ENCODE measurements at places on chromosomes 3 and 15.

- no peak for DNase-seq
These were observed 55.9 kb downstream of the NGLY1 start for GRCh38 chr3:25727316-25727715.

GRCh38 chr3:76367281-76367680 lies 581.9 kb upstream of the ZNF717 start:
- peak; percentile 63 for DNase-seq

- no peak for DNase-seq
These were observed 204.8 kb upstream of the SLC2A2 start for GRCh38 chr3:171231361-171231760.

GRCh38 chr15:45333550-45333949 lies 44.8 kb downstream of the GATM start:
- DNase-seq = no peak

GRCh38 chr3:129383292-129383860 lies 45.1 kb downstream of the EFCAB12 start:
- no peak for DNase-seq

GRCh38 chr3:122694966-122695365 lies 14.3 kb downstream of the PARP14 start:
- DNase-seq = no peak

DNA sequence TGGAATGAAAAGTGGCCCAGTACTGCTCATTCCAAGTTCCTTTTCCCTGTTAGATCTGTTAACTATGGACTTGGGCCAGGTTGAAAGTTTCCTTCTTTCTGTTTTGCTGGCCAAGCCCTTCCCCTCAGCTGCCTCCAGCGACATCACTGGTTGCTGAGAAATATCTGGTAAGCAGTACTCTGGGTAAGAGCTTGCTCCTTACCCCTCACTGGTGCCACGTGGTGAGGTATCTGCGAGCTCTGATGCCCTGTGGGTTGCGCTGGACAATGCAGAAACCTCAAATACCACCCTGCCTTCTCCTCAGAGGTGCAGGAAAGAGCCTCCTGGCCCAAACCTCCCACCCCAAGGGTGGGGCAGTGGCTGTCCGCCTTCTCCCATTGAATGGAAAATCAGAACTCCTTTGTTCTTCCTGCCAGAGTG lies 42.9 kb upstream of the APH1B start:
- no peak for DNase-seq

DNA sequence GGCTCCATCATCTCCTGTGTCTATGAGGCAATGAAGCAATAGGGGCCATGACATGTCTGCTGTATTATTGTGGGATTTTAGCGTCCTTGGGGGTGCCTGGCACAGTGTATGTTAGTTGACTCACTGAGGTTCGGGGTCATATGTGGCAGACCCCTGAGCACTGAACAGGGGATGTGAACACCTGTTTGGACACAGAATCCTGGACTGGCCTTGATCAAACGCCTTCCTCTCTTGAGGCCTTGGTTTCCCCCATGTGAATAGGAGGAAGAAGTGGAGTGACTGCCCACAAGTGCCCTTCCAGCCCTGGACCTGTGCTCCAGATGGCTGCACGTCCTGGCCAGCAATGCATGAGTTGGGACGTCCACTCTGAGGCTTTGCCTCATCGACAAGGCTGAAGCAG lies 84.2 kb downstream of the HMG20A start:
- DNase-seq = no peak

GRCh38 chr3:40363674-40364073 lies 23.3 kb upstream of the ENTPD3 start:
- DNase-seq = no peak

- no peak for DNase-seq
These were observed 89.0 kb upstream of the RASGRF1 start for GRCh38 chr15:79179597-79179996.
